ENCODE measurements at places on chromosomes 3 and 15. TPM values are rescaled to one million over a fixed set of nuclear protein-coding genes. Genes with fewer than 3 reads are reported as not detected.

GRCh38 chr15:41633609-41634008, 26.6 kb upstream of the MGA start:
- no peak for DNase-seq

GRCh38 chr15:23857028-23857641, 170.0 kb upstream of the NDN start:
- no peak for DNase-seq

- no peak for DNase-seq
Measured at GRCh38 chr15:81049835-81050234, 49.1 kb downstream of the TLNRD1 start.

GRCh38 chr3:83523470-83524073, 1435.2 kb upstream of the CADM2 start:
- DNase-seq: no peak

DNA sequence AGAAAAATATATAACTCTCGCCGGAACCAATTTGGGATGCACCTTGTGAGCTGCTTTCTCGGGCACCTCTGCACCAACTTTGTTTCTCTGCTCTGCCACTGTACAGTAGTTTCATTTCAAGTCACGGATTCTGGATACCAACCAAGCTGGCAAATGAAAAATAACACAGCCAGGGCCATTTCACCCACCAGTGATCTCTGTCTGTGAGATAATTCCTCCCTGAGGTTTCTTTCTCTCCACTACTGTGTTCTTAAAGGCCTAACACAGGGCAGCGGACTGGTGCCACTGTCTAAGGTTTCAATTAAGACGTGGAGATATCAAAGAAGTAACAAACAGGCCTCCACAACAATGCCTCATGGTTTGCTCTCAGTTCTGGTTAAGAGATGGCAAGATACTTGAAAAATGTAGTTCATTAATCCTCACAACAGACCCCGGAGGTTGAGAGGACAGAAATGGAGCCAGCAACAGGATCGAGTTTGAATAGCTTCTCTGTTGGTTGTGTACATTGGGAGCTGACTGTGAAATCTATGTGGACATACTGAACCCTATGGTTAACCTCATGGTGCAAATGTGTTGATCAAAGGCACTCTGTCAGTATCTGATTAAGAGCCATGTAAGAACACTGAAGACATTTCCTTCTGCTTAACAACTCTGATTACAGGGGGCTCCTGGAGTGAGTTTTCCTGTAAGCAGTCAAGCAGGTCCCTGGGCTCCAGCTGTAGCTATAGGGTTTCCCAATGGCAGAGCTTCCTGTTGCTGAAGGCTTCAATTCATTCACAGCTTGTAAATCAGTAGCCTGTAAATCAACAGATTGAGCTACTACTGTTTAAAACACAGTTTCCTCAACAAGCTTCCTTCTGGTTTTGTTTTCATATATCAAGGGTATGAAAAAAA, 470.5 kb downstream of the EPHA3 start:
- no peak for DNase-seq

GRCh38 chr3:25090698-25091453, 337.2 kb upstream of the RARB start:
- DNase-seq: no peak

GRCh38 chr3:129112308-129113052, 9.1 kb downstream of the RAB43 start:
- no peak for DNase-seq

GRCh38 chr3:104536715-104537114, 830.0 kb upstream of the ALCAM start:
- no peak for DNase-seq

DNA sequence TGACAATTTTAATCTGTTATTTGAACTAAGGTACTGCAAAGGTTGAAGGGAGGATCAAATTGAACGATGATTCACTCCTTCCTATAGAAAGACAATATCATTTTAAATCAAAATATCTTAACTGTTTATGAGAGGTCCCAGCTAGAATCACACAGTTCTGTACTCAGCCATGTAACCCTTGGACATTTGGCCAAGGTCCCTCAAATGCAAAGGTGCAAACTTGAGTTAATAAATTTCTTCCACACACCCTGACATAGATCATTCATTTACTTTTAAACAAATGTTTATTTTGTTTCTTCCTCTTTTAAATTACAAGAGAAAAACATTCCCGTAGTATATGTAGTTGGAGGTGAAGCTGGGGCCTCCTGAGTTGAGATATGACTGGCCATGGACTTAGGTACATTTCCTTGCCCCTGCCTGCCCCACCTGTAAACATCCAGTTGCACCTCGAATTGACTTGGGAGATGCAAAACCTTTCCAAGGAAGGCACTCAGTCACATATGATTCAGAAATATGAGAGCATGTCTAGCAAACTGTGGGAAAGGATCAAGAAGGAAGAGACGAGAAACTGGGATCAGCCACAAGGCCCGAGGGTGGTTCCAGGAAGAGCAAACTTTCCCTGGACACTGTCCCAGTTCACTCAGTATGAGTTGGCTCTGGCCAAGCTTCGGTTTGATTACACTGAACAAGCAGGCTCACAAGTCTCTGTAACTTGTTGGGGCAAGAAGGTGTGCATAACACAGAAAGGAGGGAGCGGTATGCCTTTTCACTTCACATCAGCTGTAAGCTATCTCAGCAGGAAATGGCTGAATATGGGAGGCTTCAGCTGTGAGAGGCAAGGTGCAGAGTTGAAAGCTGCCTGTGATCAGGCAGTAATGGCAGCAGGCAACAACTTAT, 6.7 kb downstream of the TNFSF10 start:
- DNase-seq: no peak

DNA sequence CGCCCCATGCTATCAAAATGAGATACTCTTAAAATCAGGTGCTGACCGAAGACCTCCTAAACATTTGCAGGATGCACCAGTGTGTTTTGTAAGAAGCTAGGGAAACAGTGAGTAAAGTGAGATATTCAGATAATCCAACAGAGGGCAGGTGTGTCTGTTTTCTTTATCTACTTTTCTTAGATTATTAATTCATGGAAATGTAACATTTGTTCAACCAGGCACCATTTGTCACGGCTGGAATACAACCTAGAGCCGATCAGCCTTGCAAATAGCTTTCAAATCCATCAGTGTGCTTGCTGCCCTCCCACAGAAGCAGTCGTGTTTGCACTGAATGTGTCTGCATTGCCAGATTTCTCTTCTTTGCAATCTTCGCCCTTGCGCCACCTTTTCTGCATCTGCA, 201.9 kb upstream of the CHRM5 start:
- no peak for DNase-seq

DNA sequence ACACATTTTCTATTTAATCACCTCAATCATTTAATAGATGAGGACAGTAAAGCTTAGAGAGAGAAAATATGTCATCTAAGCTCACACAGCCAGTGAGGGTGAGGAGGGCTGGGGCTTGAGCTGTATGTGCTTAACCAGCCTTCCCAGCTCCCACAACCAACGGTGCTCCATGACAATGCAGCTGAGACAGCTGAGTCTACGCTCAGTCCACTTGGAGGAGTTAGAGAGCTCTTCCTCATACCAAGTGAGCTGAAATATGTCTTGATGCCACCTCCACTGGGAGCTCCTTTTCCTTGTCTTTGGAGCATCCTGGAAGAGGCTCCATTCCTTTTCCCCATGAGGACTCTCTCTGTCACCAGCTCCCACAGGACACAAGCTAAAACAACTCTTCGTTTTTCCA, 9.3 kb downstream of the HOMER2 start:
- DNase-seq: no peak

GRCh38 chr3:156751461-156752025, 74.6 kb upstream of the LEKR1 start:
- no peak for DNase-seq

DNA sequence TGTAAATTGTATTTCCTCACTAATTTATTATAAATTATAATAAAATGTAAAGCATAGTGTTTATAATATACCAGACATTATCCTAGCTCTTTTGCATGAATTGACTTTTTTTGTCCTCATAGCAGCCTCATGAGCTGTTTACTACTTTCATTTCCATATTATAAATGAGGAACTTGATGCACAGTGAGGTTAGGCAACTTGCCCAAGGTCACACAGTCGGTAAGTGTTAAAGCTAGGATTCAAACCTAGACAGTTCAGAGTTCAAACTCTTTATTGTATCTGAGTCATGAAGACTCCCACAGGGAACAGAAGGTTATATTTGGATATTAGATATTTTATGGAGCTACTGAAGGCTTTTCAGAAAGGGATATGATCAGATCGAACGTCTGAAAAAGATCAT, 322.2 kb upstream of the SATB1 start:
- DNase-seq: no peak

DNA sequence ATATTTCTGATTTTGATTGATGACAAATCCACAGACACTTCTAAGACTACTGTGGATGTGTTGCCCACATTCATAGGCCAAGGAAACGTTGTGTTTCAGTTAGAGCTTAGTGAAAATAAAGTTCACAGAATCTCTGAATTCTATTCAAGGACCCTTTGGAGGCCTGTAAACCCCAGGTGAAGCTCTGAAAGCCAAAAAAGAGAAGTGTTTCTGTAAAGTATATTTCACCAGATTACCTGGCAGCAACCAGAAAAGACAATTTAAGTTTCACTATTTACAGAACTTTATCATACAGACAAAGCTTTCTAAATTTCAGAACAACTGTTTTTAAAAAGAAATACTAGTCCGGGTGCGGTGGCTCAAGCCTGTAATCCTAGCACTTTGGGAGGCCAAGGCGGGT, 2.6 kb downstream of the CLPX start:
- DNase-seq: no peak

DNA sequence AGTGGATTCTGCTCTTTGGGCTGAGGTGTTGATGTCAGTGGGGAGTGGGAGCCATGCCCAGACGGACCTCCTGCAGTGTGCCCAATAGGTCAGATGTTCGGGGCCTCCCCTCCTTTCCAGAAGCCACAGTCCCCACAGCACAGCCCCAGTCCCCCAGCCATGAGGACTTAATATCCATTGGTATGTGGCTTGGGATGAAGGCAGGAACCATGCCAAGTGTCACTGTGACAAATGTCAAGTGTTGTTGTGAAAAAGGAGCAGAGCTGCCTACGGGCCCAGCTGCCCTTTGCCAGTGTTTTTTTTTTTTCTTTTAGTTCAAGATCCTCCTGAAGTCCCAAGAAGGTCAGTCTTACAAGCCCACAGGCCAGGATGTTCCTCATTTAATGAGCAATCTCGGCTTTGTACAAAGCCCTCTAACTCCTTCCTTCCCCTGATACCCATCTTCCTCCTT, 12.2 kb downstream of the SEMA3G start:
- DNase-seq: no peak

DNA sequence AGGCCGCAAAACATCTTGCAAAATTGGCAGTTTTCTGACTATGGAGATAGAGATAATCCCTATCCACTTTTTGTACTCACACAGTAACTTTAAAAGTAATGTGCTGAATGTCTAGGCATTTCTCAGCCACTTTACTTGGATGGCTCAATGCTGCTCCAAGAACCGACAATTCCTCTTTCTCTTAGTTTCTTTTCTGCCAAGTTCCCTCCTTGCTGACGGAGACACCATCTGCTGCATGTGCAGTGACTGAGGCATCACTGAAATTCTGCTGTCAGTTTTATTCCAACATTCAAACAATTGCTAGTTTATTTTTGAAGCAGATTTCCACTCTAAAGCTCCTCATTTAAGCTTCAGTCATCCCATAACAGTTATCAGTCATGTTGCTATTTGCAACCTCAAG, 116.0 kb upstream of the RBMS3 start:
- DNase-seq: no peak

DNA sequence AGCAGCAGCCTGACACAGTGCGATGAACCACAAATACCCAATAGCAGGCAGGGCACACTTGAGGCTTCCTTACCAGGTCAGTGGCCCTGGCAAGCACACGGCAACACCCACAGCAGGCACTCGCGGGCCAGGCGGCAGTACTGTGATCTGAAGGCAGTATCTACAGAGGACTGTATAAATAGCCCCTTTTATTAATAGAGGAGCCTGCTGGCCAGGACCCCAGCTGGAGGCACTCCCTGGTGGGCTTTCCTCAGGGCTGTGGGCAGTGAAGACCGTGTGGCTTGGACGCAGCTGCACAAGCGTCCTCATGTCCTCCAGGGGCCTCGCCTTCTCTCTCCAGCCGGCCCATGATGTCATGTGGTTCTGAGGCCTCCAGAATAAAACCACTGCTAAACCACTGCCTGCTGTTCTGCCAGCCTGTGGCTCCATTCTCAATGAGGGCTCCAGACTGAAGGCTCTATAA, 44.1 kb downstream of the LRIG1 start:
- no peak for DNase-seq

DNA sequence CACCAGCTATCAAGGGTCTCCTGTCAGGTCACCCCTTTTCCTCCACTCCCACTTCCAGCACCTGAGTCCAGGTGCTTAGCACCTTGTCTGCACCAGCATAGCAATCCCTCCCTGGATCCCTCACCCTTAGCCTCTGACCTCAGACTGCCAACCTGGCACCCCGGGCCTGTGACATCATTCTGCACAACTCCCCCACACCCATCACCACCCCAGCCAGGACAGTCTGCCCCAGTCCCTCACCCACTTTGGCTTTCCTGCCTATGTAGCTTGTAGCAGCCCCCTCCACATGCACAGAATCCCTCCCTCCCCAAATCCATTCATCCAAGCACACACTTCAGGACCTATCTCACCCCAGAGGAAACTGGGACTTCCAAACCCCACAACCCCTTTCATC, 819 bp upstream of the PLXNB1 start:
- no peak for DNase-seq

DNA sequence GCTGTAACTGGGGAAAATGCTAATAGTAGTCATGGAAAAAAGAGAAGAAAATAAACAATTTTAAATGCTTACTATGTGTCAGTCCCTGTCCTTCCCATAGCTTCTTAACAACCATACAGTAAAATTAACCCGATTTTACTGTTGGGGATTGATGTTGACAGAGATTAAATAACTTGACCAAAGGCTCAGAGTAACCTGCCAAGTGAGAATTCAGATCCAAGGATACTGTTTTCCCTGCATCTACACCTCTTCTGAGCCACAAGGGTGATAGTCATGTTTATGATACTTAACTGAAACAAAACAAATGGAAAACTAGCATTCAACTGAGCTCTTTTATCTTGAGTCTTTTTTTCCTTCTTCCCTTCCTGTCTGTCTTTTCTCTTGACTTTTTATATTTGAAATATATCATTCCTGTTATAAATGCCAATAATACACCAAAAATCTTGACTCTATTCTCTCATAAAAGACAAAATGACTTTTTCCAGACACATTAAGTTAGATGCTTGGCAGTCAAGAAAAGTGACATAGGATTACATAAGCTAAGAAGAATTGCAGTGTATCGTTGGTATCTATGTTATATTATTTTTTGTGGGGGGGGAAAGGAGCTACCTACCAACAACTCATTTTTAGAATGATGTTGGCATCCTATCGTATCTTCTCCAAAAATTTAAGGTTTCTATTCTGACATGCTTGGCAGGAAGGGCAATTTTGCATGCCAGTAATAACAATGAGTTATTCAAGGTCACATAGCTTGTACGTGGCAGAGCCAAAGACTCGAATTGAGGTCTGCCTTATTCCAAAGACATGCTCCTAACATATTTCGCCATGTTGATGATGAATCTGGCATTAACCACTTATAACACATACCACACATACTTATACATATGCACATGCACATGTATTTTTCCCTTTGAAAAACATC, 306.6 kb upstream of the KCNH8 start:
- no peak for DNase-seq

GRCh38 chr3:179304605-179305004, 18.2 kb upstream of the ZNF639 start:
- DNase-seq: no peak

ANKUB1 gene
- 0.81 TPM for total RNA-seq

VWA5B2 gene
- total RNA-seq: not detected

CEP70 gene
- 18.4 TPM for total RNA-seq

RBPMS2 gene
- total RNA-seq: not detected

RARB gene
- total RNA-seq: 3.8 TPM

EIF2B5 gene
- 39.7 TPM for total RNA-seq

PAQR5 gene
- total RNA-seq: 6.1 TPM

CHRM5 gene
- total RNA-seq: not detected

CGNL1 gene
- total RNA-seq: 33.5 TPM

FBXO40 gene
- total RNA-seq: not detected

SEMA3F gene
- 25.5 TPM for total RNA-seq

Data from thoracic aorta (tissue), 2 donors.